ENCODE measurements at places on chromosomes 12 and 14. TPM values are rescaled to one million over a fixed set of nuclear protein-coding genes. Genes with fewer than 3 reads are reported as not detected.
A peak's percentile ranks its signal among the peaks of the same experiment; 100 is the strongest.

Gene TSPAN11
- 3.7 TPM for polyA plus RNA-seq

Gene GALNT9
- 0.19 TPM for polyA plus RNA-seq

- DNase-seq: peak; percentile 38
- H3K27ac ChIP-seq: peak overlapping the region; percentile 81
- no peaks in the 10 kb centered on the region for H3K36me3 ChIP-seq
- H3K27me3 ChIP-seq: no peaks in the 10 kb centered on the region
- no peak overlapping the region for H3K4me3 ChIP-seq
Measured at GRCh38 chr12:104177663-104178501, 37.7 kb upstream of the TXNRD1 start.

DNA sequence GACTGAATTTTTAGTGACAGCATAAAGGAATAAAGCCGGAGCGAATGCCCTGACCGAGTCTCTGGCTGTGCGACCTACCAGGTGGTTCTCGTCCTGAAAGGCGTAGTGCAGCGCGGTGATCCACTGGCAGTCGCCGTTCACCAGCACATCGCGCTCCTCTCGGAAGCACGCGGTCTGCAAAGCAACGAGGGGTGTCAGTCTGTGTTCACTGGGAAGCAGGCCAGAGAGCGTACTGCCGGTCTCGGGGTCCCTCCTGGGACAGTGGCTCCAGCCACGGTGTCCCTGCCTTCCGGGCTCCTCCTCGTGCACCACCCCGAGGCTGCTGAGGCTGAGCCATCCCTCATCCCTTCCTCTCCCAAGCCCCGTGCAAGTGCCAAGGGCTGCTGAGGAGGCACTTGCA is 53.5 kb downstream of the CDC42BPB start:
- no peak overlapping the region for H3K4me3 ChIP-seq
- no peaks in the 10 kb centered on the region for H3K27me3 ChIP-seq
- no peak overlapping the region for H3K27ac ChIP-seq
- peaks cover 87% of the 10 kb centered on the region for H3K36me3 ChIP-seq

GRCh38 chr12:114371250-114371649 is 34.7 kb downstream of the TBX5 start:
- no peaks in the 10 kb centered on the region for H3K36me3 ChIP-seq
- H3K27ac ChIP-seq: no peak overlapping the region
- DNase-seq: no peak
- H3K27me3 ChIP-seq: no peaks in the 10 kb centered on the region
- H3K4me3 ChIP-seq: no peak overlapping the region

DNA sequence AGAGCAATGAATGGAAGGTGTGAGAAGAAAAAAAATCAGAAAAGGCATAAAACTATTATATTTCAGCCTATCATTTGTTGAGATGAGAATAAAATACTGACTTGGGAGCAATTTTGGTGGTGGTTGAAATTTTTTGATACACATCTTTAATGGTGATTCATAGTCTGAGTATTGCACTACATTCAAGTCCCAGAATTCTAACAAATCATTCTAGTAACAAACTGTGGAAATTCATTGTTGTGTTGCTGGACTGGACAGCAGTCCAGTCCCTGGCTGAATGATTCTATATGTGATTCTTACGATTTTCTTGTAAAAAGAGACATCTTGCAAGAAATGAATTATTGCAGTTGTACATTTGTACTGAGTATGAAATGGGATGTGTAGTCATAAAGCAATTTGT is 268.6 kb downstream of the TRHDE start:
- H3K4me3 ChIP-seq: no peak overlapping the region
- H3K27me3 ChIP-seq: no peaks in the 10 kb centered on the region
- no peak for DNase-seq
- no peak overlapping the region for H3K27ac ChIP-seq
- no peaks in the 10 kb centered on the region for H3K36me3 ChIP-seq
- no peaks in the 10 kb centered on the region for H3K4me1 ChIP-seq

Gene KLRC1
- 0.50 TPM for polyA plus RNA-seq

DNA sequence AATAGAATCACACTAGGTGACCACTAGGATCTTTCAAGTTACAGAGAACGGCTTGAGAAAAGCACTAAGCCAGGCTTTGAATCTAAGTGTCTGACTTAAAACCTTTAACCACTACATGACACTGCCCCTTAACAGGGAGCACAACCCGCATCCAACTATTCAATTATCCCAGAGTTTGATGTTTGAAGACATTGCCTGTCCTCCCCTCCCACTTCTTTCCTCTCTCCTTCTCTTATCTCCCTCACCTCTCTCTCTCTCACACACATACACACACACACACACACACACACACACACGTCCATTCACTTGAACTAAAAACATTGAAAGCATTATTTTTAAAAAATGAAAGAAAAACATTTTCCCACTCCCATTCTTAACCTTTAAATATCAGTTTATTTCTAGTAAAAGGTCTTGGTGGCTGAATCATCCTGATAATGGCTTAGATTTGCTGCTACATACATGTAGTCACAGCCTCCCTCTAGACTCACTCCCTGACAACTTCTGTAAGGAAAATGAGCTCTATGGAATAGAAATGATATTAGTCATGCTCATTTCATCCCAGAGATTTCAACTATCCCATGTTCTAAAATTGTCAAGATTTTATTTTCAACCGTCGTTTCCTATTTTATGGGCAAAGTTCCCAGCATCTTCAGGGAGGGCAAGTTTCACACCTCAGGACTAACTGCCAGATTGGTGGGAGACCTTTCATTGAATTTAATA is 53.5 kb upstream of the RAP1B start:
- H3K27ac ChIP-seq: no peak overlapping the region
- H3K36me3 ChIP-seq: no peaks in the 10 kb centered on the region
- no peak overlapping the region for H3K4me3 ChIP-seq
- DNase-seq: no peak

DNA sequence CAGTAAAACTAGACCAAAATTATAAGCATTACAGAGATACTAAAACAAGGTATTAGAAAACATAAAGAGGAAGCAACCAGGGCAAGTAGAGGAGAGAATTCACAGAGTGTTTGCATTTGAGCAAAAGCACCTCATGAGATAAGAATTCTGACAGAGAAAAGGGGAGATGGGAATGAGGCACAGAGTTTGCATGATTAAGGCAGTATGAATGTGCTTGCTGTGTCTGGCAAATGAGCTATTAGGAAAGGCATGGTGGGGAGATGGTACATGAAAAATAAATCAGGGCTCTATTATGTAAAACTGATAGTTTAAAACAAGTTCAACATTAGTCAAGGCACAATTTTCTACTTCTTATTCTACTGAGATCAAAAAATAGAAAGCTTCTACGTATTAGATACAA is 23.1 kb downstream of the GARIN6 start:
- H3K27ac ChIP-seq: no peak overlapping the region
- H3K4me1 ChIP-seq: no peaks in the 10 kb centered on the region
- no peaks in the 10 kb centered on the region for H3K36me3 ChIP-seq
- DNase-seq: no peak
- H3K4me3 ChIP-seq: no peak overlapping the region
- no peaks in the 10 kb centered on the region for H3K27me3 ChIP-seq

Gene ABHD12B
- 0.23 TPM for polyA plus RNA-seq

GRCh38 chr12:93199831-93200236 is 177.9 kb upstream of the NUDT4 start:
- H3K36me3 ChIP-seq: no peaks in the 10 kb centered on the region
- no peaks in the 10 kb centered on the region for H3K27me3 ChIP-seq
- H3K27ac ChIP-seq: no peak overlapping the region
- DNase-seq: no peak

Gene IRAK3
- polyA plus RNA-seq: 4.3 TPM

DNA sequence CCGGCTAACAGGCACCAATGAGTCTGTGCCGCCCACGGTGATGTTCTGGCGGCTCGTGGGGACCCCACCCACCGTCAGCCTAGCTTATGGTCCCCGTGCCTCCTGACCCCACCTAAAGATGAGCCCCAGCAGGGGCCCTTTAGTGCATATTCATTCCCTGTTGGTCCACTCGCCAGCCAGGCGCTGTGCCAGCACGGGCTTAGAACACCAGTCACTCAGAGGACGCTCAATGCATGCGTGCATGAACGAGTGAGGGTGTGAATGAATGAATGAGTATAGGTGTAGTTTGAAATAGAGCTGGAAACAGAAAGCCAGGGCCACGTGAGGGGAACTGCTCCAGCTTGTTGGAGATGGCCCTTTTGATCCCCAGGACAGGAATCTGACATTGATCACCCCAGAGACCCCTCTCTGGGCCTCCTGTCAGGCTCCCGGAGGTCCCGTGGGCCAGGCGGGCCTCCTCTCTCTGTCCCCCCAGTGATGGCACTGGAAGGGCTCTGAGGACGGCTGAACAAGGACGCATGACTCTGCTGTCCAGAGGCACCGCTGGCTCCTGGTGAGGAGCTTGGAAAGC is 193.9 kb upstream of the C14orf180 start:
- H3K27me3 ChIP-seq: peaks cover 33% of the 10 kb centered on the region
- H3K36me3 ChIP-seq: no peaks in the 10 kb centered on the region
- H3K4me1 ChIP-seq: no peaks in the 10 kb centered on the region
- H3K27ac ChIP-seq: no peak overlapping the region
- H3K4me3 ChIP-seq: no peak overlapping the region

- no peaks in the 10 kb centered on the region for H3K27me3 ChIP-seq
- H3K27ac ChIP-seq: no peak overlapping the region
- H3K4me3 ChIP-seq: no peak overlapping the region
- H3K36me3 ChIP-seq: no peaks in the 10 kb centered on the region
Measured at GRCh38 chr14:38145142-38145541, 62.6 kb upstream of the SSTR1 start.

- H3K36me3 ChIP-seq: no peaks in the 10 kb centered on the region
- H3K27ac ChIP-seq: no peak overlapping the region
- H3K27me3 ChIP-seq: no peaks in the 10 kb centered on the region
- no peaks in the 10 kb centered on the region for H3K4me1 ChIP-seq
- DNase-seq: no peak
Measured at GRCh38 chr14:90750191-90750590, 66.0 kb downstream of the TTC7B start.

GRCh38 chr12:71772735-71773134 is 18.1 kb downstream of the RAB21 start:
- DNase-seq: no peak
- H3K36me3 ChIP-seq: peaks cover 4% of the 10 kb centered on the region
- peaks cover 56% of the 10 kb centered on the region for H3K4me1 ChIP-seq
- H3K27ac ChIP-seq: no peak overlapping the region

Gene TEAD4
- polyA plus RNA-seq: 10.6 TPM

GRCh38 chr12:116123451-116124258 is 153.8 kb downstream of the MED13L start:
- H3K36me3 ChIP-seq: no peaks in the 10 kb centered on the region
- peaks cover 89% of the 10 kb centered on the region for H3K4me1 ChIP-seq
- no peak overlapping the region for H3K4me3 ChIP-seq

DNA sequence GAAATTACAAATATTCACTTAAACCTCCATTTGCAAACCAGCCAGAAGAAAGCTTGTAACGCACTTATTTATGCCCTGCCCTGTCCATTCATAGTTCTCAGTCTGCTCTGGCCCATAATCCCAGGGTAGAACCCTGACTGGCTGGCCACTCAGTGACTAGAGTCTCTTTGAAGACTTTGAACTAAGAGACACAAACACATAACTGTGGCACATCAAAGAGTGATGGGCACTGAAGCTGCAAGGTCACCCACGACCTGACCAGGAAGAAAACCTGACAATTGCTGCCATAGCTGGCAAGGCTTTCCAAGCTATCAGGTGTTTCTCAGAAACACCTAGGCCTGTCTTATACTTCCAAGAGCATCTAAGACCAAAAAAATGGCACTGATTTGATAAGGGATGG is 28.7 kb downstream of the SLC41A2 start:
- no peak overlapping the region for H3K27ac ChIP-seq
- H3K4me3 ChIP-seq: no peak overlapping the region
- H3K4me1 ChIP-seq: peaks cover 13% of the 10 kb centered on the region
- no peaks in the 10 kb centered on the region for H3K27me3 ChIP-seq
- DNase-seq: no peak

Gene PARPBP
- 4.9 TPM for polyA plus RNA-seq

GRCh38 chr14:26917086-26917485 is 319.3 kb upstream of the NOVA1 start:
- H3K27me3 ChIP-seq: no peaks in the 10 kb centered on the region
- H3K27ac ChIP-seq: no peak overlapping the region
- no peak overlapping the region for H3K4me3 ChIP-seq
- DNase-seq: peak; percentile 34

Gene RHNO1
- 14.7 TPM for polyA plus RNA-seq

- peak overlapping the region; percentile 26 for H3K27ac ChIP-seq
- no peaks in the 10 kb centered on the region for H3K36me3 ChIP-seq
- no peaks in the 10 kb centered on the region for H3K4me1 ChIP-seq
- H3K4me3 ChIP-seq: no peak overlapping the region
Measured at GRCh38 chr14:61388976-61389576, 67.7 kb downstream of the PRKCH start.

DNA sequence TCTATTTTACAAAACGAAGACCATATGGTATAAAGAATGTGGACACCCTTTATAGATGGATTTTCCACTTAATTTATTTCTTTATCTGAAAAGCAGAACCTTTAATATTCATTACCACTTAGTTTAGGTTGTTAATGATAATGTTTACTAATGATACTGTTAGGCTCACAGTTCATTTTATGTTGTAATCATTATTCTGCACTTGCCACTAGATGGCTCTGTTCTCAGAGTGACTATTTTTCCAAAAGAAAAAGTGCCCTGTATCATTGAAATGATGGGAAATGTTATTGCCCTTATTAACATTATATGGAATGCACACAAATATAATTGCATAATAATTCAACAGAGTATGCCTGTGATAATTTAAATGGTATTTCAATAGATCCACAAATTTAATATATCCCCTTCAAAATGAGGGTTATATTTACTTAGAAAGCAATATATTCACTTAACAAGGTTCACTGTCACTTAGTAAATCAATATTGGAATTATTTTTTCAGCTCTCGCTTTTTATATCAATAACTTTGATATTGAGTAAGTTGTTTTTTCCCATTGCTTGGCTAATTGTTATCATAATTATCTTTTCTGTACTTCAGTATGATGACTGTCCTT is 95.7 kb downstream of the PDE3A start:
- no peaks in the 10 kb centered on the region for H3K36me3 ChIP-seq
- no peak overlapping the region for H3K4me3 ChIP-seq
- no peak for DNase-seq
- H3K27ac ChIP-seq: no peak overlapping the region

DNA sequence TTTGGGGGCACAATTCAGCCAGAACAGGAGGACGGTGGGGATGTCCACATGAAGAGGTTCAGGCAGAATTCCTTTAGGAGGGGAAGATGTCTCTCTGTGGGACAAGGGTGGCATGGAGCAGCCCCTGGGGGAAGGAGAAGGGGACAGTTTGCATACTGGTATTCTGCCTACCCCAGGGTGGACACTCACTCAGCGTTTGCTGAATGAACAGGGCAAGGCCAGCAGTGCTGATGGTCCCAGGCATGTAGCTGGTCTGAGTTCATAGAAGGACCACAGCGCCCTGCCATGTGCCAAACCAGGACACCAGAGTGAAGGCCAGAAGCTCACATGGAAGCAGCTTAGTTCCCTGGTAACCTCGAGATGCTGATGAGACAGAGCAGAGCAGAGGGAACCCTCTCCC is 5.4 kb downstream of the SERPINA5 start:
- H3K4me3 ChIP-seq: no peak overlapping the region
- H3K27me3 ChIP-seq: no peaks in the 10 kb centered on the region
- H3K36me3 ChIP-seq: no peaks in the 10 kb centered on the region

Gene PTCSC3
- 0.65 TPM for polyA plus RNA-seq

Gene EIF5
- polyA plus RNA-seq: 51.9 TPM
